ENCODE measurements at places on chromosomes 4 and X. TPM values are rescaled to one million over a fixed set of nuclear protein-coding genes. Genes with fewer than 3 reads are reported as not detected.

The AWAT1 gene
- total RNA-seq, result not detected

The XAGE1A gene
- not detected for total RNA-seq

DNA sequence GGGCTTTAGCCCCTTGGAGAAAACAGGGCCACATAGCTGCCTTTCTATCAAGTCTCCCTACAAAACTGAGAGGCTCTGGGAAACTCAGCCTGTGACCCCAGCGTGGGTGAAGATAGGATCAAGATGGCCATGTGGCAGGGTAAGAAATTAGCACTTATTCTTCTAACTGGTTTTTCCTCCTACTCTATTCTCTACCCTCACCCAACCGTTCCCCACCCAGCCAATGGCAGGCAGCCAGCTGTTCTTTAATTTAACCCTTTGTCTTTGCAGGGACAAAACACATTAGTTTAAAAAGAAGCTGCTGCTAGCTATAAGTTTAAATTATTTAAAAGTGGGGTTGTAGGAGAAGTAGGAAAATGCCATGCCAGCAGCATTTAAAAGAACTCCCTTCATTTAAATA is 2.8 kb downstream of the CLCN5 start:
- DNase-seq, result no peak

GRCh38 chrX:19774905-19775304 is 112.5 kb downstream of the SH3KBP1 start:
- no peak for DNase-seq

- no peak for DNase-seq
Measured at GRCh38 chr4:186878203-186878776, 154.6 kb upstream of the FAT1 start.
